ENCODE measurements at places on chromosomes 12 and 14.

DNA sequence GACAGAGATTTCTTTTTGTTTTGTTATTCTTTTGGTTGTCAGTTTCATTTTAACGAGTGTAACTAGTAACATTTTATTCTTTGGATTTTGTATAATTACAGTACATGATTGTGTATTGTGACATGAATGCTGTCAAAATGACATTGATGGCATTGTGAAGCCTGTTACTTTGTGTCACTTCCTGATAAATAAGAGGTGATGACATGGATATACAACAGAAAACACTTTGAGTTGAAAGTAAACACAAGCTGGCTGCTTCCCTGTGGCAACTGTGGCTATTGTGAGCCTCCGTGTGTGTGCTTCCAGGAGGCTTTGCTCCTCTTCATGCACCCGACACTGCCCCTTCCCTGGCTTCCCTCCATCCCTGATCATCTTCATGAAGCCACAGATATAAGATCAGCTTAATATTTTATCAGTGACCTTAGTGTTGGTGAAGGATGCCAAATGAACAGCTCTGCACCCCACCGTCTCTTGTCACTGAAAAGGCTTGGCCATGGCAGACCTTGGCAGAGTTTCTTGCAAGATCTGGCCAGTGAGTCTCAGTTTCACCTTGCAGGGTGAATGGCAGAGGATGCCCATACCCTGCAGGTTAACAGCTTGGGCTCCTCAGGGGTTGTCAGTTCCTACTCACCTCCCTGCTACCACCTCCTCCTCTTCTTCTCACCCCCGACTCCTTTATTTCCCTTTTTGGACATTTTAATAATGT, 191.9 kb downstream of the EPS8 start:
- DNase-seq: no peak

GRCh38 chr12:30928356-30929244, 2.1 kb downstream of the TSPAN11 start:
- no peak for DNase-seq

GRCh38 chr12:94614288-94614721, 36.1 kb downstream of the TMCC3 start:
- DNase-seq: no peak

GRCh38 chr14:67423424-67423823, 11.5 kb upstream of the PLEK2 start:
- no peak for DNase-seq

- DNase-seq: no peak
Observed at GRCh38 chr14:37673439-37673838, 78.0 kb downstream of the TTC6 start.

GRCh38 chr12:47935184-47935583, 28.2 kb upstream of the TMEM106C start:
- DNase-seq: no peak

DNA sequence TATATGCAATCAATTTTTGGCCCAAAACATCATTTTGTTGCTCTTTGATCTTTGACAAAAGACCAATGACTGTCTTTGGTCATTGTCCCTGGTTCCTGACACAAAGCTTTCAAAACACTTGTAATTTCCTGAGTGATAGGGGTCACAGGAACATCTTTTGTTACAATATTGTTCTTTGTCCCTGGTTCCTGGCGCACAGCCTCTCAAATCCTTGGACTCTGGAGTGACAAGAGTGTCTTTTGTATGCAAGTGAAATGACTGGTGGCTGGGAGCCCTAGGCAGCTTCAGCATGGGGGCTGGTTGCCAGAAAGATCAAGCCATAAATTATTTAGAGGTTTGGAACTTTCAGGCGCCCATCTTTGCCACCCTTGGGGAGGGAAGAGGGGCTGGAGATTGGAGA, 53.9 kb downstream of the DNAH10 start:
- no peak for DNase-seq

DNA sequence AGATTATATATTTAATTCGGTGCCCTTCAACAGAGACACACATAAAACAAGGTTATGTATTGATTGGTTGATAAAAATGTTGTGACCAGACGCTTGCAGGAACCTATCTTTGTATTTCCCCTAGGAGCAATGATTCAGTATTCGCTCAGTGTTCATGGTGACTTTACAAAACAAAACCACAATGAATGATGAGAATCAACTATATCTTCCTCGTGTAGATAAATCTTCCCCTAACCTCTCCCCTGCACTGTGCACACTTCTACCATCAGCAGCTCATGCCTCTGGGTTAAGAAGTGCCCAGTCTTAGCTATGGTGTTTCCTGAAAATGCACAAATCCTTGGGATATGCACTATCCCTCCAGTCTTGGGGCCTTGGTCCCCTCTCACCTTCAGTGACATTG, 16.3 kb downstream of the RIN3 start:
- no peak for DNase-seq

DNA sequence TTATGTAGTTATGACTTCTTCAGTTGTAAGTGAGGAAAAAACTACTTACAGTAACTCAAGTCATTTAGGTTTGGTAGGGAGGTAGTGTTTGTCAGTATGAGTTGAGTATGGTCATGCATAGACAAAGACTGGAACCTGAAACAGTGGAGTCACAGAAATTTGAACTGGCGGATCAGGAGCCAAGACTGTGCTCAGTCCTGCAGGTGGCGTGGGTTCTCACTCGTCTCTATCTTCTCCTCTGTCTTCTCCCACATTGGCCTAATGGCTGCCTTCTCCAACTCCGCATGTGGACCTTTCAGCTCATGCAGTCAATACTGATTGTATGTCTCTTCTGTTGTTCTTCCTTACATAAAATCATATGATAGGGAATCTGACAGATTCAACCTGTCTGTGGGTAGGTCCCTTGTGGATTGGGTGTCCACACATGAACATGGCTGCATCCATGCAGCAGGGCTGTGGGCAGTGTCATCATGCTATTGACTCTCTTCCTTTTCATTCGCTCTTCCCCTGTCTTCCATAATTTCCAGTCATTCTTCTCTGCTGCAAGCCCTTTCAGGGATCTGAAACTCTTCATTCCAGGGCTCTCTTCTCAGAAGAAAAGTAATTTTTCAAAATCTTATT, 78.8 kb upstream of the NEDD1 start:
- no peak for DNase-seq

DNA sequence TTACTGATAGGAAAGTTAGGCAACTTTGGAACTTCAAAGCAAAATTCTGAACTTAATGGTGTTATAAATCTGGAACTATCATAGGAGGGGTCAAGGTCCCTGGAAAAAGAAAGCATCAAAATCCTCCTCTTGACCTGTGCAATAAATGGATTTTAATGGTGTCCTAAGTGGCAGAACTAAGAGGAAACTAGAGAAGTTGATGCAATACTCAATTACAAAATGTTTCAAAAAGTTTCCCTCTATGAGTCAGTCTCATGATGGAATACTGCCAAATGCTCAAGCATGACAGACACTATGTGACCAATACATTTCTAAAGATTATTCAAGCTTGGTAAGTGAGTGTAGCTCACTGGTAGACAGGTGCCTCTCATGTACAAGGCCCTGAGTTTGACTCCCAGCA, 47.7 kb upstream of the ERGIC2 start:
- DNase-seq: no peak

GRCh38 chr14:69715725-69716477, 51.0 kb upstream of the SRSF5 start:
- DNase-seq: no peak

DNA sequence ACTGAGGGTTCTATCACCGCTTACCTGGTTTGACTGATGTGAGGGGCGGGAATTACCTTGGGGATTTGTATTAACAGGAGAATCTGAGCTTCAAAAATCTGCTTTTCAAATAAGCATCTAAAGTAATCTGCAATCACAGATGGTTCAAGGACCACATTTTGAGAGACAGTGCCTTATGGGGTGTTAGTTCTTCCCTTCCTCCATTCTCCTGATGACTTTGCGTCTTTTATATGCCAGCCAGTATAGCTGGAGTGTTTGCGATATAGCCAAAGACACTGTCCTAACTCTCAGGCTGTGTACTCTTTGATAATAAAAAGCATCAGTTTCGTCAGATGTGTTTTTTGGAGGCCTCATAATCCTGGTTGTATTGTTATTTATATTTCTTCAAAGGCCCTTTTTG, 39.5 kb downstream of the PPHLN1 start:
- no peak for DNase-seq

DNA sequence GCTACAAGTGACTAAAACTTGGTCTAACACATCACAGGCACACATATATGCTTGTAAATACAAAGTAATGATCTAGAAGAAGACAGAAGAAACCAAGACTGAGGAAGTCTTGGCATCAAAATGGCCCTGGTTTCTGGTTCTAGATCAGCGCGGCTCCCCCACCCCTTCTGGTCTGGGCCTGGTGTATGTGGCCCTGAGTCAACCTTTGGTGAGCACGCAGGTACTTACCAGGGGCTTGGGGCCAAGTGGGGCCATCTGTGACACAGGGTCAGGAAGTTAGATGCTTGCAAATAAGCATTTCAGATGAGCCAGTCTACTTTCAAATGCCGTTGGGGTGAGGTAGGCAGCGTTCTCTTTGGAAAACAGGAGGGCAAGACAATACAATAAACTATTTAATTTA, 13.2 kb upstream of the HVCN1 start:
- no peak for DNase-seq

GRCh38 chr12:69514845-69515244, 44.7 kb downstream of the FRS2 start:
- no peak for DNase-seq

DNA sequence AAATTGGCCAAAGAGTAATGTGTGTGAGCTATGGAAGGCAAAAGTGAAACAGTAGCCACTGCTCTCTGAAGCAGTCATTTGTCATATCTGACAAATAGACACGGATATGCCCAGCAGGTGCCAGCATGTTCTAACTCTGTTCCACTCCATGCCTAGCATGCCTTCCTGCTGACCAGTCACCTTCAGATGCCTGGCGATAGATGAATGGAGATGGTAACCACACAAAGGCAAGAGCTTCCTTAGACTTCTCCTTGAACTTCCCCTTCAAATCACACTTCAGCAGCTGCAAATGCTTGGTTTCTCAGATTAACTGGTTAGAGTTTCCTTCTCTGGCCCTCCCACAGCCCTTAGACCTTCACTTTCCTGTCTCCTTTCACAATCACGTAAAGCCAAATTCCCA, 429.9 kb downstream of the DAD1 start:
- DNase-seq: no peak

DNA sequence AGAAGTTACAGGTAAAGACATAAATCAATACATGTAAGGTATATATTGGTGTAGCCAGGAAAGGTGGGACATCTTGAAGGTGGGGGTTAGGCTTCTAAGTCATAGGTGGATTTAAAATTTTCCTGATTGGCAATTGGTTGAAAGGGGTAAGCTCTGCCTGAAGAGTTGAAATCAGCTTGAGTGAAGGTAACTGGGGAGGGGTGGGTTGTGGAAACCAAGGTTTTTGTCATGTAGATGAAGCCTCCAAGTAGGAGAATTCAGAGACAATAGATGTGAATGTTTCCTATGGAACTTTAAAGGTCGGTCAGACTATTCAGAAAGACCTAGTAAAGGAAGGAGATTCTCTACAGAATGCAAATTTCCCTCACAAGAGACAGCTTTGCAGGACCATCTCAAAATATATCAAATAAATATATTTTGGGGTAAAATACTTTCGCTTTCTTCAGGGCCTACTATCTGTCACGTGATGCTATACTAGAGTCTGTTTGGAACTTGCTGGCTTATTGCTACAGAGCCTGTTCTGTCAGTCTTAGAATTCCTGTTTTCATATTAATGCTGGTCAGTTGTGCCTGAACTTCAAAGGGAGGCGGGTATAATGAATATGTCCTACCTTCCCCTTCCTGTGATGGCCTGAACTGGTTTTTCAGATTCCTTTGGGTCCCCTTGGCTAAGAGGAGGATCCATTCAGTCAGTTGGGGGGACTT, 20.6 kb upstream of the SPATA7 start:
- DNase-seq: no peak

- DNase-seq: no peak
Observed at GRCh38 chr12:11962860-11963259, 107.9 kb upstream of the BCL2L14 start.

DNA sequence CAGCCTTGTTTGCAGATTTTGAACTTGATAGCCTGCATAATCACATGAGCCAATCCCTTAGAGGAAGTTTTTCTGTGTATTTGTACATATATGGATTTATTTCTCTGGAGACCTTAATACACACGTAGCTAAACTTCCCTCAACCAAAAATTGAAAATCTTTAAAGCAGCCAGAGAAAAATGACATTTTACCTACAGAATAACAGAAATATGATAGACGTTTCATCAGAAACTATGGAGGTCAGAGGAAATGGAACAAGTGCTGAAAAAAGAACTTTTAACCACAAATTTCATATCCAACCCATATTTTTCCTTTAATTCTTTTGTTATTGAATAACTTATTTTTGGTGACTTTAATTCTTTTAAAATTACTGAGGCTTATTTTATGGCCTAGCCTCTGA, 177.7 kb downstream of the CCDC91 start:
- no peak for DNase-seq

DNA sequence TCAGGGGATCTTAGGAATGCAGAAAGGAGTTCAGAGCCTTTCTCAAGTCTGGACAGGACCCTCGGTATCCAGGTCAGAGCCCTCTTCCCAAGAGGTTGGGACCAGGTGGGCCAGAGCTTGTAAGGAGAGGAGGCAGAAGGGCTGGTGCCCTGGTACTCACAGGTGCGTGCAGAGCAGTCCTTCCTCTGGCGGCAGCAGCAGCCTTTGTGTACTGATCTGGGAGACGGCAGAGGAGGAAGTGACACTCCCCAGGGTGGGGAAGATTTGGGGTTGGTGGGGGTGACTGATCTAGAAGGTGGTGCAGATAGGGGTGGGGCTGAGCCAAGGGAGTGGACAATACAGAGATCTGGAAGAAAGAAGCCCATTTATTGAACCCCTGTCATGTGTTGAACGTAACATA, at the start of gene ITGB7:
TSS of gene ITGB7 (minus strand) at position 210 of the 400 bp plus-strand sequence. CDS start 6,808 bp downstream, outside the sequence.
- peak; percentile 57 for DNase-seq

DNA sequence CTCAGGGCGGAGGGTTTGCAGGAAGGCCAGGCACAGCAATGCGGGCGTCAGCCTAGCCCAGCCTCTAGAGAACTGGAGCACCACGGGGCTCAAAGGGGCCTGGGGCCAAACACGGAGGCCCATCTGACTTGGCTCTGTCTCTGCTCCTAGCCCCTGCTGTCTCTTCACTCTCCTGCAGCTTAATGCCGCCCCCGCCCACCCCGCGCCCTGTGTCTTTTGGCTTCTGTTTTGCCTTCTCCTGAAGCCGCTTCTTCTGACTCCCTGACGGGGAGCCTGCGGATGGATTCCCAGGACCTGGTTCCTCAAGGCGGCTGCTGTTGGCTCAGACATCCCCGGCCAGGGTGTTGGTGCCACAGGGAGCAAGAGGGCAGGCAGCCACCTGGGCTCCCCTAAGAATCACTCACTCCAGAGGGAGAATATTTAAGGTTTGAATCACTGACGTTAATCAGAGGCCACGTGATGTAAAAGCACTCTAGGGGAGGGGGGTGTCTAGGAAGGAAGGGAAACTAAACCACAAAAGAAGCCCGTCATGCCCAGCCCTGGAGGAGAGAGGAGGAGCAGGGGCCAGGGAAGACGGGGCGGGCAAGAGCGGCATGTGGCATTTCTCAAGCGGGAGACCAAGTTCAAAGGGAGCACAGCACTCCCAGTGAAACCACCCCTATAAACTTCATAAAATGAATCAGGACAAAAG, 36.9 kb upstream of the PRMT8 start:
- DNase-seq: no peak

GRCh38 chr12:104571328-104571727, 114.6 kb downstream of the CHST11 start:
- no peak for DNase-seq

- DNase-seq: no peak
Observed at GRCh38 chr14:55938249-55938791, 179.9 kb upstream of the PELI2 start.

Data from activated CD4-positive, alpha-beta T cell treated with anti-CD3 and anti-CD28 coated beads for 1 hour (primary cell).